Natural killer cell (primary cell): ENCODE measurements at places on chromosomes 11 and 22. TPM values are rescaled to one million over a fixed set of nuclear protein-coding genes. Genes with fewer than 3 reads are reported as not detected.

DNA sequence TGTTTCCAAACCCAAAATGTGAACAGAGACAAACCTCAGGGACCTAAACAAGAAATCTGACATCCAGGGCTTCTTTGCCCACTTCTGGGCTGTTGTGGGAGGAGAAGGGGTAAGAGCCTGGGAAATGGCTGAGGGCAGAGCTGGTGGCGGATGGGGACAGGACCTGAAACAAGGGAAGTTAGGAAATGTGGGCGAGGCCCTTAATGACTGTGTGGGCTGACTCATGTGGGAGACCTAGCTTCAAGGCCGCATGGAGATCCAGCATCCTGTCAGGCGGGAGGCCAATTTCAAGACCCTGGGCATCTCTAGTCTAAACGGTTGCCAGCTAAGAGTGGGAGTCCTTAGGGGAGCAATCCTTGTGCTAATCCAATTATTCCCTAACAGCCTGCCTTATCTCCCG lies 2.1 kb upstream of the OAF start:
- DNase-seq, result peak; percentile 16

DNA sequence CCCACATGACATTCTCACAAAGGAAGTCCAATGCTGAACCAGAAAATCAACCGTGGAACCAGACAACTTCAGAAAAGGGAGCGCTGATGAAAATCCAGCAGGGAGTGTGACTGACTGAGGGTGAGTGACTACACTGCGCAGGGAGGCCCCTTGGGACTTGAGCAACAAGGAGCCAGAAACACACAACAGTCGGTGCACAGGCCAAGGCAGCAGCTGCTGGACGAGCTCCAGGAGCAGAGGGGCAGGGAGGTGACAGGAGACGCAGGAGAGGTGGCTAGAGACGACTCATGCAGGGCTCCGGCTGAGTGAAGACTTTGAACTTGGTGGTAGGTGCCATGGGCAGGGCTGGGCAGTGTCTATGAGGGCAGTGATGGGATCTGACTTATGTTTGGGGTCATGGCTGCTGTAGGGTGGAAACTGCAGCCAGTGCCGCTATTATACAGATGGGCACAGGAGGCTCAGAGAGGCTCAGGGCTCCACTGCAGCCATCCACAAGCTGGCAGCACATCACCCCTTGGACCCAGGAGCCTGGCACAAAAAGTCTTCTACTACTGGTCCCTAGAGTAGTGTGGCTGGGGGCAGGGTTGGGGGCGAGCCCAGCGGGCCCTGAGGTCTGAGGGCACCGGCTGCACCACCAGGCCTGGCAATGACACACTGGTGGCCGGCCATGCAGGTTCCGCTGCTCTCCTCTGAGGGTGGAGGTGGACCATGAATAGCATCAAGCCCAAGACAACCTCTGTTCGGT lies 10.3 kb upstream of the FADD start:
- no peak for DNase-seq

The CCDC117 gene
- total RNA-seq, result 26.3 TPM

DNA sequence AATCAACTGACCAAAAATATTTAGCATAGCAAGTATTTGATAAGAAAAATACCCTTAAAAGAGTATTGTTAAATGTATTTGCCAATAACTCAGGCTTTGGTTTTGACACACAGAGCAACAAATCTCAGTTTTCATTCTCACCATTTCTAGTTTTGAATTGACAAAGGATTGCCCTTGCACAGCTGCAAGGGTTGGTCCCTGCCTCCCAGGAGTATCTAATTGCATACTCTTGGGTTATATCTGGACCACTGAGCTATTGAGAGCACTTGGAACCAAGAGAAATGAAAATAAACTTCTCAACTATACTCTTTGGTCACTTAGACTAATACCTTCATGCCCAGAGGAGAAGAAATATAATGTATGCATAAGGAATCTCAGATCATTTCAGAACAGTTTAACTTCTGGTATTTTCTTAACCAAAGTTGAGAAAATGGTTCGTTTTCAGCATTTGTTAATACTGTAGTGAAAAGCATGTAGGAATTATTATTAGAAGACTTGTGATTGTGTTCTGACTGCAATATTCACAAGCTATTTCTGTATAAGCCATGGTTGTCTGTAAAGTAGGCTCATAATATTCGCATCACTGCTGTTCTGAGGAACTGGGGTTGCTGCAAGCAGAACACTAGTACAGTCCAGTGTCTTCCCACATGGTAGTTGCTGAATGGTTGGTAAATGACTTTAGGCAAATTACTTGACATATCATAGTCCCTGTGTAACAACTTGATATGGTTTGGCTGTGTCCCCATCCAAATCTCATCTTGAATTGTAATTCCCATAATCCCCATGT lies 7.9 kb downstream of the C2CD3 start:
- DNase-seq, result no peak

The RRP7A gene
- total RNA-seq, result 37.7 TPM

DNA sequence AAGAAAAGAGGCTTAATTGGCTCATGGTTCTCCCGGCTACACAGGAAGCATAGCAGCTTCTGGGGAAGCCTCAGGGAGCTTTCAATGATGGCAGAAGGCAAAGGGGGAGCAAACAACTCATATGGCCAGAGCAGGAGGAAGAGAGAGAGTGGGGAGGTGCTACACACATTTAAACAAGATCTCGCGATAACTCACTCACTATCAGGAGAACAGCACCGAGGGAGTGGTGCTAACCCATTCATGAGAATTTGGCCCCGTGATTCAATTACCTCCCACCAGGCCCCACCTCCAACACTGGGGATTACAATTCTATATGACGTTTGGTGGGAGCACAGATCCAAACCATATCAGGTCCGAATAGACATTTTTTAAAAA lies 41.7 kb upstream of the APLNR start:
- DNase-seq, result no peak

The GAL3ST3 gene
- not detected for total RNA-seq

The CATSPERZ gene
- total RNA-seq, result 0.90 TPM

DNA sequence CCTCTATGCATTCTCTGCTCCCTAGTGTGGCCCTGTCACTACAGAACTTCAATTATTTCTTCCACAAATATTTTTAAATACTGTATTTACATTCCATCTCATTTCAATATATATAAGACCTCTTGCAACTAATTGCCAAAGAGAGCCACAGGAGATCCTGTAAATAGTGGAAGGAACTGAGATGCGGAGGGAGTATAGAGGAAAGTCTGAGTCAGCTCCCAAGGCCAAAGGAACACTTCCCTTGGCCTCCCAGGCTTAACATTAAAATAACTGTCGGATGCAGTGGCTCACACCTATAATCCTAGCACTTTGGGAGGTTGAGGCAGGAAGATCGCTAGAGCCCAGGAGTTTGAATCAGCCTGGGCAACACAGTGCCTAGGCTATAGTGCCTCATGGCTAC lies 31.2 kb downstream of the RBFOX2 start:
- no peak for DNase-seq

GRCh38 chr11:22703040-22703439 lies 36.6 kb downstream of the GAS2 start:
- peak; percentile 2 for DNase-seq
